Astrocyte of the cerebellum (primary cell): ENCODE measurements at places on chromosomes 7 and 10.

DNA sequence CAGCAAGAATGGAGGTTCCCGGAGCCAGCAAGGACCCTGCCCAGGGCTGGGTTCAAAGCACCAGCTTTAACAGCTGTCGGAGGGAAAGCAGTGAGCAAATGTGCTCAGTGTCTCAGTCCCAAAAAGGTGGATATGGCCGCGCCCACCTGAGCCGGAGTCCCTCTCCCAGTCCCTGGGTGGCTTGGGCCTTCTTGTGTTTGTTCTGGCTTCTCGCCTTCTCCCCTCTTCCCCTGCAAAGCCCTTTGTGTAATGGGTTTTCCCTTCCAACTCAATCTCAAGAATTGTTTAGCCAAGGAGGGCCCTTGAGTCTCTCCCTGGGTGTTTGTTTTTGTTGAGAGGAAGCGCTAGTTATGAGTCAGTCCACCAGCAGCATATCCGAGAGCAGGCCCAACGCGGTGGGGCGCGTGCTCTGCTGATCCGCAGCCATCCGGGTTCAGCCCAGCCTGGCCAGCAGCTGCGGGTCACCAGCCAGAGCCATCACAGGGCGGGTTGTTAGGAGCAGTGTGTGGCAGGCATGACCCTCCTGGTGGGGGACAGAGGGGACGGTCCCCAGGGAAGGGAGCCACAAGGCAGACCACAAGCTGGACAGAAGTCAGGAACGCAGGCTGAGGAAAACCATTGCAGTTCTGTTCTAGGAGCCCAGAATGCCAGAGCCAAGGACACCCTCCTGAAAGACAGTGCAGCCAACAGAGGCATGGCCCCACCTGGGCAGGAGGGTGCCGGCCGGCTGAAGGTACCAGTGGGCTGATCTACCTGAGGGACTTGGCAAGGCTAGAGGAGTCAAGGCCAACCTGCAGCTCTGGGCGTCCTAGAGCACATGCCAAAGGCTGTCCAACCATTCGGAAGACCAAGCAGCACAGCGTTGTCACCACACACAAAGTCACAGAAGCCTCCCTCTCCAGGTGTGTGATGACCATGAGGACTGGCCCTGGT lies 21.3 kb downstream of the CALML3 start:
- DNase-seq = peak; percentile 73

DNA sequence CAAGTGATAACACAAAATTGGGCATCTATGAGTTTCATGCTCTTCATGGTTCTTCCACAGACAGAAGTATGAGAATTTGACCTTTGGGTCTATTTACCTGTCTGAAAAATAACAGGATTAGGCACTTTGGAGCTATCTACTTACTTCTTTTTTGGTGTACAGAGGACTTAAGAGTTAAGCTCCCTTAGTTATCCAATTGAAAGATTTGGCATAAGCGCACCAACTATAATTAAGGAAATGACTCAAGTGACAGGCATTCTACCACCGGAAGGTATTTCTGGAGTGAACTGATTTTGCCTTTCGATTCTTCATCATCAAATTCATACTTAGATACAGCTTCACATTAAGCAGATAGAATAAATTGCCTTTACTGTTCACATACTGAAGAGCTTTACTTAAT lies 43.9 kb downstream of the IFIT5 start:
- DNase-seq = peak; percentile 69

GRCh38 chr7:51027106-51027934 lies 244.6 kb upstream of the GRB10 start:
- DNase-seq = no peak

GRCh38 chr10:97508342-97508741 lies 9.6 kb downstream of the UBTD1 start:
- DNase-seq = peak; percentile 32

DNA sequence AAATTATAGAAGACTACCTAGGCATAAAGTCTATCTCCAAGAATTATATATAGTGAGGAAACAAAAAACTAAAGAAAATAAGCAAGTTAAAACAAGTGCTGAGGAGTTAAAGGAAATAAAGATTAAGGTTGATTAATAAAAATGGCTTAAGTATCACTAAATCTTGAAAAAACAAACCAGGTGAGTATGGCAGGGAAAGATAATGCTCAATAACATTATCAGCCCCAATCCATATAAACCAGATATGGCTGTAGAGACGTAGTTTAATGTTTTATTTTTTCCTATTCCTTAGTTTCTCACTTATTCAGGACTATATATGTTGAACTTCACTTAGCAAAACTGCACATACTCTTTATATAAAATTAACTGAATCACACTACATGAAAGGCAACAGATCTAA lies 4.4 kb downstream of the WASL start:
- no peak for DNase-seq
